CD14-positive monocyte (primary cell): ENCODE measurements at places on chromosomes 1 and 21.

- no peak for DNase-seq
Observed at GRCh38 chr1:219783605-219784235, 144.6 kb downstream of the SLC30A10 start.

GRCh38 chr21:43832158-43832550 lies 32.9 kb upstream of the AGPAT3 start:
- no peak for DNase-seq

GRCh38 chr21:23014021-23014420 lies 2015.8 kb downstream of the NCAM2 start:
- DNase-seq: no peak

- DNase-seq: no peak
Observed at GRCh38 chr1:194355488-194356106, 1169.2 kb upstream of the B3GALT2 start.

DNA sequence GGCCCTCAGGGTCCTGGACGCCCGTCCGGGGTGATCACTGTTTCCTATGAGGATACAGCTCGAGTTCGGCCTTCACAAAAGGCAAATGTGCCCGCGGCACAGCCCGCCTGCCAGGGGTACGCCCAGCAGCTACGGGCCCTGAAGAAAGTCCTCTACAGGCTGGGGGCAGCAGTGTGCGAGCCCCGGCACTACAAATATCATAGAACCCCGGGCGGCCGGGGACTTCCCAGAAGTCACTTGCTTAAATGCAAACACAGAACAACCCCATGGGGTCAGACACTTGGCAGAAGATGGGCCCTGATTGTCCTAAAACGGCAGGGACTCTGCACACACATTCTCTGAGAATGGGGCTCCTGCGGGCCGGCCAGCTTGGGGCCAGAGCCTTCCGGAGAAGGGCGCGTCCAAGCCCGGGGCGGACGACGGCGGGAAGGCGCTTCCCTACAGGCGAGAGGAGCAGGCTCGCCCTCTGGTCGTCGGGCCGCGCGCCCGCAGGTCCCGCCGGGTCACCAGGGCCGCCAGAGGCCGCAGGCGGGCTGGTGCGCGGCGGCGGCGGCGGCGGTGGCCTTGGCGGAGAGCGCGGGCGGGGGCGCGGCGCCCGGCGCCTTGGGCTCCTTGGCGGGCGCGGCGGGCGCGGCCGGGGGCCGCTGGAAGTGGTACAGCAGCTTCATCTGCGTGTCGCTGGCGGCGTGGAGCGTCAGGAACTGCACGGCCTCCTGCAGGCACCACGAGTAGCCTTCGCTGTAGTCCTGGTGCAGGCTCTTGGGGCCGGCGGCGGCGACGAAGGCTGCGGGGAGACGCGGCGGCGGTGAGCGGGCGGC lies 888 bp downstream of the HES5 start:
- DNase-seq: peak; percentile 24

DNA sequence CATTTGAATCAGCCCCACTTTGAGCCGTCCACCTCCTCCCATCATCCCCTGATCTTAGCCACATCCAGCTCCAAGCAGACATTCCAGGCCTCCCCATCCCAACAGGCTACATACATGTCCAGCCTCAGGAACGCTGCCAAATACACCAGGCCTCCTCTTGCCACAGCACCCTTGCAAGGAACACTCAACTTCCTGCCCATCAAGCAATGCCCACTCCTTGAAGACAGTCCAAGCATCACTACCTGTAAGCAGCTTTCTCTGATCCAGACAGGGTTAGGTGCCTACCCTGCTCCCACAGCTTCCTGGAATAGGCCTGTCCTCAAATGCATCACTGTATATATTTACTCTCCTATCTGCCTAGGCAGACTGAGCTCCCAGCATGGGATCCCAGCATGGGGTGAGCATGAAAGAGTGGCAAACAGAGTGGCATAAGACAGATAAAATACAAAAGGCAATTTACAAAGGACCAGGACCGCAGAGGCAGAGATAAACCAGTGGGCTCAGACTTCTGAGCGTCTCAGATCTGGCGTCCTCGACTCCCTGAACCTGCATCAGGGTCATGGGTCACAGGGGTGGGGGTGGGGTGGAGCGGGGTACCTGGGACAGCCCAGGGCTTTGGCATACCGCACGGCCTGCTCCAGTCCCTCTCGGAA lies 816 bp downstream of the HYI start:
- DNase-seq: no peak

DNA sequence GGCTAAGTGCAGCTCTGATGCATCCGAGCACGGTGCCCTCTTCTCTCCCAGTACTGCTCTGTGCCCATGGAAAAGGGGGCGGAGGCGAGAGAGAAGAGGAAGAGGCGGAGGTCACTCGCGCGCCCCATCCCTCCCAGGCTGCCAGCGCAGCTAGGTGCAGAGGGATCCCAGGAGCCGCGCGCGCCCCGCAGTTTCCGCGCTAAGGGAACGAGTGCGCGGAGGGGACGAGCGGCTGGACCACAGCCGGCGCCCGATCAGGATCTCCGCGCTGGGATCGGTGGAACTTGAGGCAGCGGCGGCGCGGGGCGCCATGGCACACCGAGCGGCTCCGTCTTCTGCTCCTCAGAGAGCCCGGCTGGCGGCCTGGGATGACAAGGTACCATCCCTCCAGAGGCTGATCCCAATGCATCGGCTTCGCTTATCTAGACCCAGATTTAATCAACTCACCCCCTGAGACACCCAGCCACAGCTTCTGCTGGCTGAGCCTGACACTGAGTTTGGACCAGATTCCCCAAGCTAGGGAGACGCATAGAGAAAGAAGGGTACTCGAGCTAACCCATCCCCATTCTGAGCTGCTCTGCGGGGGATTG lies at the start of gene PTGFR:
PTGFR (plus strand) TSS at position 114 of the 590 bp plus-strand sequence. CDS start 1,770 bp downstream, outside the sequence.
- no peak for DNase-seq

- no peak for DNase-seq
Observed at GRCh38 chr1:23531562-23532094, 595 bp upstream of the E2F2 start.

- DNase-seq: no peak
Observed at GRCh38 chr1:77385551-77385950, 103.7 kb downstream of the AK5 start.

GRCh38 chr1:109821831-109822745 lies 58.4 kb upstream of the EPS8L3 start:
- DNase-seq: peak; percentile 96

DNA sequence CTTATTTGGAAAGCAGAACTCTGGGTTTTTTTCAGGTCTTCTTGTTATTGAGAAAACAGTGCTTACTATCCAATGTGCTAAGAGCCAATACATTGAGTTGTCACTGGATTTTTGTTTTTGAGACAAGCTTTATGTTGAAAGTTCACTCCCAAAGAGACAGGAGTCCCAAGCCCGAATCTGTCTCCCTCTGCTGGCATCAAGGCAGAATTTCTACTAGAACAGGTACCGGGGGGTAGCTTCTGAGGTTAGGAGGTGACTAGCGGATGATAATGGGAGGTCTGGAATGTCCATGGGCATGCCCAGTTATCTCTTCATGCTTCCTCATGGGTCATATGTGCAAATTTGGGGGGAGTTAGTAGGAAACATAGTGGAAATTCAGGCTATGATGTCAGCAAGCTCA lies 25.1 kb downstream of the ZNF124 start:
- no peak for DNase-seq

DNA sequence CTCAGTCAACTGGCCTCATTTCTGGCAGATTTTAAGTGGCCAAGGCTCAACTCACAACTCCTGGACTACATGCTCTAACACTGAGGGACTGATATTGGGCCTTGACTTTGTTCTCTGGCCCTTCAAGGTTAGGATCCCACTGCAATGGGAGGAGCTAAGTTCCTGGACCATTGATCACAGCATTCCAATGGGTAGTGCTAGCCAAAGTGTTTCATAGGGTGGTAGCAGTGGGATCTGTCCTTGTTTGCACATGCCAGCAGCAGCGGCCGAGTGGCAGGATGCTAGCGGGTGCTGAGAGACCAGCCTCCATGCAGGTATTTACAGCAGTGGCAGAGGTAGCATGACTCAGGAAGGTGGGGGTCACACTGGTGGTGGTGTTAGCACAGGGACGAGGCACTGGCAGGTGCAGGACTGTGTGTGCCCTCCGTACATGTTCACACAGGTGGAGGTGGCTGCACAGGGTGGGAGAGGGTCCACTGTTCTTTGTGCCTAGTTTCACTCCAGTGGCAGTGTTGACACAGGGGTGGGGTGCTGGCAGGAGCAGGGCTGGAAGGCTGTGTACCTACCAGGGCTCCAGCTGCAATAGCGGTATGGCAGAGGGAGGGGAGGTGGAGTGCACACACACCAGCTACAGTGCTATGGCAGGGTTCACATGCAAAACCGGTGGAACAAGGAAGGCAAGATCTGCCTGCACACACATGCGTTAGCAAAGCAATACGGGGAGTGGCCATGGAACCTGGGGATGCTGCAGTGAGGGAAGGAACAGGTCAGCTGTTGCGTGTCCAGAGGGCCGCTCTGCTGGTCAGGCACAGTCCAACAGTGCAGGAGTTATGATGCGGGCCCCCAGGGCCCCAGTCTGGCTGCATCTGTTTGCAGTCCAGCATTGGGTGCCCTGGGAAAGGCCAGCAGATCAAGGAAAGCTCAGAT lies 51.7 kb downstream of the COL24A1 start:
- DNase-seq: no peak

GRCh38 chr1:41780916-41781315 lies 137.8 kb downstream of the HIVEP3 start:
- DNase-seq: no peak

GRCh38 chr1:163076446-163076845 lies 7.3 kb downstream of the RGS4 start:
- no peak for DNase-seq

DNA sequence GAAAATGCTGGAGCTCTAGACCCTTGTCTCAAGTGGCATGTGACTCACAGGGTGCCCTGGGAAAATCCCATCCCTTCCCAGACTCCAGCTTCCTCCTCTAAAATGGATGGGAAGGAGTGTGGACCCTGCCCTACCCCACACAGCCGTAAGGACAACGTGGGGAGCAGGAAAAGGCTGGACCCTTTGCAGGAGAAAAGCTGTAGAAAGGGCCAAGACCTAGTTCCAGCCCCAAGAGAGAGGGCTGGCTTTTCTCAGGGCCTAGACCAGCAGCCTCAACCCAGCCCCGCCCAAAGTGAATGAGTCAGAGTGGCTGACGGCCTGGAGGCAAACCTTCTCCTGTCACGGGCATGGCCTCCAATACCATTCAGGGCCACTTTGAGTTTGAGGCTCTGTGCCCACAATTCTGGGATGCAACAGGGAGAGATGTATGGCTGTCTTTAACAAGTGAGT lies 1.1 kb downstream of the LAMB3 start:
- DNase-seq: peak; percentile 96

DNA sequence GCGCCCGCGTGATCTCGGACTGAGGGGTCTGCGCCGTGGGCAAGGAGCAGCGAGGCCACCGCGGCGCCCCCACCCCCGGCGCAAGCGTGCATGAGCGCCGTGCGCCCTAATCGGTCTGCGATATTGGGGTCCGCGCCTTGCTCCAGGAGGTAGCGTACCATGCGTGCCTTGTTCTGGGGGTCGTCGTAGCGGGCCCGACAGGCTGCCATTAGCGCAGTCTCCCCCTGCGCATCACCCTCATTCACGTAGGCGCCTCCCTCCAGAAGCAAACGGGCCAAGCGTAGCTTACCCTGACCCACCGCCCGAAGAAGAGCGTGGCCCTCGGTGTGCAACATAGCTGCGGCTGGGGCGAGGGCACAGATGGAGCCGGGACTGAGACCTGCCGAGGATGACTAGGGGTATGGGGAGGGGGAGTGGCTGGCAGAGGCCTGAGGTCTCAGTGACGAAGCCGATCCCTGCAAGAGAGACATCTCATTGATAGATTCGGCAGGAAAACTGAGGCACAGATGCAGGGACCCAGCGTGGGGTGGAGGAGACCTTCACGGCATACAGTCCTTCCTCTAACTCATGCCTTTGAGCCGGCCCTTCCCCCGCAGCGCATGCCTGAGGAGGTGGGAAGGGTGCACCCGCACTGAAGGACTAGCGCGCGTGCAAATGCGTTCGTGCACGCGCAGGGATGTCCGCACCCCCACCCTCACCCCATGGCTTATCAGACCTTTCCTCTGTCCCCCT lies 2.8 kb downstream of the ANKRD34A start:
- peak; percentile 23 for DNase-seq

GRCh38 chr1:37035014-37035691 lies 838 bp upstream of the GRIK3 start:
- no peak for DNase-seq

GRCh38 chr1:182003953-182004586 lies 57.4 kb downstream of the ZNF648 start:
- no peak for DNase-seq

- no peak for DNase-seq
Observed at GRCh38 chr1:89306273-89306672, 33.6 kb upstream of the GBP5 start.

DNA sequence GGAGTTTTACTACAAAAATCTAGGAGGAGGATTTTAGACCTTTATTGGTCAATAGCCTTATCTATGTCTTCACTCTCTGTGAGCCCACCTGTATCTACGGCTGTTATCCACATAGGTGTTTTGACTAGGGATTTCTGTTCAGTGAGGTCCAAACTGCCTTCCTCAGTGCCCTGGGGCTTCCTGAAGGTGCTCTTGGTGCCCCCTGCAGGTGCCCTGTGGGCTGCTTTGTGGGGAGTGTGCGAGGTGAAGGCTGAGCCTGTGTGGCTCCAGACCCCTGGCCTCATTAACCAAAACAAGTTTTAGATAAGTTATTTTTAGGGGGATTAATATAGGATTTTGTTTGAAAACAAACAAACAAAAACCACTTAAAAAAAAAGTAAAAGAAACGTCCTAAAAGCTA lies 122.5 kb downstream of the KIF26B start:
- DNase-seq: no peak

DNA sequence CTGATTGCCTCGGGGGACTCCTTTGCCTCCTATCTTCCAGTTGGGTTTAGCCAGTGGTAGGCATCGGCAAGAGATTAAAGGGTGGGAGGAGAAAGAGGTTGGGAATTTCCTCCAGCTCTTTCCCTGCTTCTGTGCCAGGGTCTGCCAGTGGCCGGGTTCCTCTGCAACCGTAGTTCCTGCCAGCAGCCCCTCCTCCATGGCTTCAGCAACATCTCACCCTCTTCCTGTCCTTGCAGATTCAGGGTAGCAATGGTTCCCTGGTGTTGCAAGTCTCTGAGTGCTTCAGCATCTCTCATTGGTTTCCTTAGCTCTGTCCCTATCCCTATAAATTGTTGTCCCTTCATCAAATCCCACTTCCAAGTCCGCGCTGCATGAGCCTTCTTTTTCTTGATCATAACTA lies 223.1 kb upstream of the JUN start:
- DNase-seq: no peak

GRCh38 chr1:66436378-66437135 lies 97.4 kb upstream of the SGIP1 start:
- no peak for DNase-seq

GRCh38 chr1:53730224-53730865 lies 8.6 kb downstream of the GLIS1 start:
- no peak for DNase-seq

GRCh38 chr1:28915031-28915895 lies 894 bp downstream of the EPB41 start:
- DNase-seq: no peak

DNA sequence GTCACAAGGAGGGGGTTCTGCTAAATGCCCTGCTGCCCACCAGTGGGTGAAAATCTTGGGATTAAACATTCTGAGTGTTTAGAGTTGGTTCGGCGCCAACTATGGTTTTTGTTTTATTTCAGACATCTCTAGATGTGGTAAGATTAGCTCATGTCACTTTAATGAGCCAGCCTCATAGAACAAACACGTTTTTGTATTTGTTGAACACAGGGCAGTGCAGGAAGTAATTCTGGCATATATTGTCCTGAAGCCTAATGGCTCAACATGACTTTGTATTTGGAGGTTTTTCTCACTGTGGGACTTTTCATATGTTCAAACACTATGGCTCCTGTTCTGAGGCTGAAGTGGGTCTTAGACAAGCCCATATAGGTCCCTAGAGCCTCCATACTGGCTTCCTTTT lies 107.8 kb downstream of the NGF start:
- DNase-seq: no peak

- no peak for DNase-seq
Observed at GRCh38 chr21:39633770-39634181, 21.0 kb downstream of the B3GALT5 start.
